ENCODE measurements at places on chromosomes 7 and 10.

DNA sequence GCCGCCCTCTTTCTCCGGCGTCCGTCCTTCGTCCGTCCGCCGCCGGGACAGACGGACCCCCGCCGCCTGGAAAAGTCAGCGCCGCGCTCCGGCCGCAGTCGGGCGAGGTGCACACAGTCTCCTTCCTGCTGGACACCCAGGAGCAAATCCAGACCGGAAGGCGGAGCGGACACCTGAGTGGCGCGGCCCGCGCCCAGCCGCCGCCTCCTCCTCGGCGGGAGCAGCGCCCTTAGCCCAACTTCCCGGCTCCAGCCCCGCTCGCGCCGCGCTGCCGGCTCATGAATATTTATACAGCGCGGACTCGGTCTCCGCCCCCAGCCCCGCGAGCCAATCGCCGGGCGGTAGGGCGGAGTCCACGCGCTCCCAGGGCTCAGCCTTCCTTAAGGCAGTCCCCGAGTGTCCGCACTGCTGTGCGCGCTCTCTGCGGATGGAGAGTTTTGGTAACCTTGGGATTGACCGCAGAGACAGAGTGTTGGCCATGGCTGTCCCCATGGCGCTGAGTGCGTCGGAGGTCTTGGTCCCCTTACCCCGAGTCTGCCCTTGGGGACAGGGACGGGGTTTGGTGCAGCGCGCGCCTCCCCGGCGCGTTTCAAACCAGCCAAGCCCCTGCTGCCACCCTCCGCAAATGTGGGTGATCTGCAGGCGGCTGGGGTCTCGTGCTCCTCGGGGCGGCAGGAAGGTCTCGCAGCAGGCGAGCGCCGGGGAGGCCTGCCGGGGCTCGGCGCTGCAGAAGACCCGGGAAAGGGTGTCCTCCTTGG, at the start of gene FZD8:
Gene FZD8 (minus strand): TSS at position 262 of the 758 bp plus-strand sequence. CDS start 867 bp downstream, outside the sequence.
- peak; percentile 64 for DNase-seq

GRCh38 chr7:74401137-74401859, 52.4 kb upstream of the GTF2IRD1 start:
- DNase-seq = no peak

- no peak for DNase-seq
Observed at GRCh38 chr10:75845176-75845947, 413.9 kb downstream of the LRMDA start.

DNA sequence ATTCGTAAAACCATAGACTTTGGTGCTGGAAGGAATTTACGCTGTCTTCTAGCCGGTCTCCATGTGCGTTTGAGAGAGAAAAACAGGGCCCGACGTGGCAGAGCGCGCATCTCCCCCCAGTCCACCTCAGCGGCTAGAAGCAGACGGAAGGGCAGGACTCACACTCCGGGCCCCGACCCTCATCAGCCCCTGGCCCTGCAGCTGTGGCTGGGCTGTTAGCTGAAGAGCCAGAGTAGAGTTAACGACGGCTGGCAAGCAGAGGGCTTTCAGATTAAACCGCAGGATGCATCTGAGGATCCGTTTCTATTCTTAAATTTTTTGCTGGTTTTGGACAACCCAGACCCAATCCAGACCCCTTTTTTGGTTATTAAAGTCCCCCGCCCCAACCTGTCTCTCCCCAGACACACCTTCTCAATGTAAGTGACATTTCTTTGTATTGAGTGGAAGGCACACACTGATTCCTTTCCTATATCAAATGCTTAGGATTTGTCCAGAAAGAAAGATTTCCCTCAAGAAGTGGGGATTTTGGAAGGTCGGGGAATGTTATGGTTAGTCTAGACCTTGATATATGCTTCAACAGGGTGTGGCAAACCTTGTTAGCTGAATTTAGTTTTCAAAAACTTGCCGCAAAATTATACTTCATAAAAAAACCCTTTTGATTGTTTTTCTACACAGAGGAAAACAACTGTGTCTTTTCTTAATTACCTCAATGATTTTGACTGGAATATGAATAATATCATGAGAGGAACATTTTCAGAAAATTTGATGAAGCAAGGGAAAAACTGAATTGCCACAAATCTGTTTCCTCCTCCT, 1.7 kb upstream of the TBX20 start:
- no peak for DNase-seq

- no peak for DNase-seq
Observed at GRCh38 chr7:85682833-85683620, 496.2 kb upstream of the SEMA3D start.

- no peak for DNase-seq
Observed at GRCh38 chr10:31677195-31678138, 251.2 kb downstream of the ARHGAP12 start.

- DNase-seq = no peak
Observed at GRCh38 chr7:22420973-22421635, 64.2 kb upstream of the RAPGEF5 start.

Data from thoracic aorta (tissue), 2 donors.